ENCODE measurements at places on chromosomes 6 and 20. TPM values are rescaled to one million over a fixed set of nuclear protein-coding genes. Genes with fewer than 3 reads are reported as not detected.

DNA sequence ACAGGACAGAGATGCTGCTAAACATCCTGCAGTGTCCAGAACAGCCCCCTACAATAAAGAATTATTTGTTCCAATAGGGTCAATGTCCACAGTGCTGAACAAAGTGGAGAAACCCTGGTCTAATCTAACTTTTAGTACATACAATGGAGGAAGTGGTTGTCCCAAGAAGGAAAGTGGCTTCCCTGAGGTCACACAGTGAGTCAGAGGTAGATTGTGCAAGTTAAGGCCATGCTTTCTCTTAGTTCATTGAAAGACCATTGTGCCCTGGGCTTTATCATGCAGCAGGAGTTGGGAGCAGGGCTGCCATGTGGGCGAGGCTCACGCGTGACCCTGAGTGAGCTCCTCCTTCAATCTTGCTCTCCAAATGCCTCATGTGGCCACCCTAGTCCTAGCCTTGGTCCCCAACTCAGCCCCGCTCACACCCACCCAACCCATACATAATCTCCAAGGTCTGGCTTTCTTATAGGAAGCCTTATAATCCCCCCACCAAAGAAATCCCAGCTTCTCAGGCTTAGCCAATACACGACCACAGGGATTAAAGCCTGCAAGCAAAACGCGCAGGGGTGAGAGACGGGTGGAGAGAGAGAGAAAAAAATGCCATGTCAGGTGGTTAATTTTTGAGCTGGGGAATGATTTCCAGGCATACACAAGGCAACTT, 19.9 kb downstream of the SLC13A3 start:
- no peak for DNase-seq

Gene CST2
- total RNA-seq, result not detected

GRCh38 chr6:170404697-170405096, 98.1 kb downstream of the FAM120B start:
- no peak for DNase-seq

Gene TMEM74B
- not detected for total RNA-seq

Gene C6orf163
- total RNA-seq, result 3.9 TPM

- DNase-seq, result no peak
Observed at GRCh38 chr6:49847673-49848072, 18.7 kb downstream of the CRISP1 start.

- peak; percentile 37 for DNase-seq
Observed at GRCh38 chr6:3813150-3813780, 35.9 kb upstream of the FAM50B start.

GRCh38 chr6:8245726-8246125, 143.4 kb upstream of the EEF1E1 start:
- DNase-seq, result no peak

DNA sequence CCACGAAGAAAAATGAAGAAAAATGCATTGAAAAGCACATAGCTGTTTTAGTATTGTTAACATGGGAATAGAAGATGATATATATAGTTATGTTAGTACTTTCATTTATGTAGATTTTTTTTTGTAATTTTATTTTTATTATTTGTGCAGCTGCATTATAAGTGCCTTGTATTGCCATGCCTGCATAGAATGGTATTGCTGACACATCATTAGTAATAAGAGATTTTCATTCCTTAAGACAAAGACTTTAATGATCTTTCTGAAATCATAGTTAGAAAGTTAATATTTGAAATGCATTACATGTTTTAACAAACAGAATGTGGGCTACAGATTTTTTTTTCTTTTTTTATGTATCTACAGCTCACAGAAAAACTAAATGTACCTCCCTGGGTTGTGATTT, 506.5 kb downstream of the NKAIN2 start:
- DNase-seq, result no peak
